ENCODE measurements at places on chromosomes 16 and 17.

DNA sequence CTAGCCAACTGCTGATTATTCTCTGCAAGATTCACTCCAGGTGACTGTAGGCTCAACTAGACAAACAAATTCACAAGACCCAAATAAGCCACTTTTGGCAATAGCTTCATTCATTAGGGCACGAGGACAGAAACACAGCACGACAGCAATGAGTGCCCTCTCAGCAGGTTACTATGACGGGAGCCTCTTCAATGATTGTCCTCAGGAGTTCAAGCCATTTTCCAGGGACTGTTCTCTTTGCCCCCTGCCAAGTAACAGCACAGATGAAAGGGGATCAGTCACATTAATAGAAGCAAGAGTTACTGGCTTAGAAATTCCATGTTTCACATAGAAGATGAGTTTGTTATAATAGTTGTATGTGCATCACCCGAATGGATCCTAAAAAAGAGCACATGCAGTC lies 712.2 kb downstream of the CDH8 start:
- DNase-seq = no peak

DNA sequence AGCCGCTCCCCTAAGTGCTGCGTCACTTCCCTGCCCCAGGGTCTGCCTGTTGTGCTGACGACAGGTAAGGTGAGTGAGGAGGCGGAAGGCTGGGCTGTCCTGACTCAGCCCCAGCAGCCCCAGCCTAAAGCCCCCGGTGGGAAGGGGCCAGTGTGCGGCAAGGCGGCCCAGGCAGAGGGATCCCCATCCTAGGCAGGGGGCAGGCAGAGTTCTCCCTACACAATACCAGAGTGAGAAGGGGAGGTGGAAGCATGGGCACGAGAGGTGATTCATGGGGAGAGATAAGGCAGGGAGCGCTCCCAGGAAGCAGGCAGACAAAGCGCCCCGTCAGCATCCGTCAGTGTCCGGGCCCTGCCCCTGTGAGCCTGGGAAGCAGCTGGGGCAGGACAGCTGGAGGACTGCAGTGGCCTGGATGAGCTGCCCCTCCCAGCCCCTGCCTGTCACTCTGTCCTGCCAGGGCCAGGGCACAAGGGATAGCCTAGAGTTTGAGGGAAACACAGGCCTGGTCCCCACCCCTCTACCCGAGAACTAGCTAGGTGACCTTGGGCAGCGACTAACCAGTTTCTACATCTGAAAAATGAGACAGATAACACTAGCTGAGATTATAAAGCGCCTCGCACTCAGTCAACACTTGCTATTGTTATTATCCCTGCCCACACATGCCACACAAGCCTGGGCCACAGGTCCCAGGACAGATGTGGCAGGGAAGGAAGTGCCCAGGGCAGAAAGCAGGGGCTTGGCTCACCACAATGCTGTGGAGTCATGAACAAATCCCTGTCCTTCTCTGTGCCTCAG lies 3.8 kb downstream of the FAM83G start:
- DNase-seq = no peak

DNA sequence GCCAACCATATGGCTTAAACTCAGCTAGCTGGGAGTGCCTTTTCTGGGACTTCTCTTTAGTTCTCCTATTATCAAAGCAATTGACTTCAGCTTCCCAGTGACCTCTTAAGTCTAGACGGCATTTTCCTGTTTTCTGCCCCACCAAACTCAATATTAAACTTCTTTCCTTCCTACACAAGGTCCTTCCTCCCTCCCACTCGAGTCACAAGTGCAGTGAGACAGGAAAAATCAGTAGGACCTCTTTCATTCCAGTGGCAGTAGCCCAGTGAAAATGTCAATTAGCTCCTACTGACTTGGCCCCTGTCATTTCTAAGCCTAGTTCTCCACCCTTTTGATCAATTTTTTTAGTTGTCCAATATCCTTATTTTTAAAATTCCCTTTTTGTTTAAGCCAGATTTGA lies 9.6 kb upstream of the NACA2 start:
- DNase-seq = no peak

GRCh38 chr16:57807252-57807967 lies 5.1 kb upstream of the KIFC3 start:
- DNase-seq = no peak

DNA sequence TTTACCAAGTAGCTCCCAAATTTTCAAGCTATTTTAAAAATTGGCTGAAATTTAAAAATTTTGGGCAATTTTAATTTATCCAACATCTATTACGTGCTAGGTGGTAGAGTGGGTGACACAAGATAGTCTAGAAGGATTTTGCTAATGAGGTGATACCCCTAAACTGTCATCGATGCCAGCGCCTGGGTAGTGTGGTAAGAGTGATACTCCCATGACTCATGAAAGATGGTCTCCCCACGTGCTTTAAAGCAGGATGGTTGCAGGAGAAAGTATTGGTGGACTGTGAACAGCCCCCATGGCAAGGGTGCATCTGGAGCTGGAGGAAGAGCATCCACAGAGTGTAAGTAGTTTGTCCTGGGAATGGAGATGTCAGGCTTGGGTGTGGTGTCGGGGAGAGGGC lies 77.8 kb downstream of the WWOX start:
- DNase-seq = no peak

DNA sequence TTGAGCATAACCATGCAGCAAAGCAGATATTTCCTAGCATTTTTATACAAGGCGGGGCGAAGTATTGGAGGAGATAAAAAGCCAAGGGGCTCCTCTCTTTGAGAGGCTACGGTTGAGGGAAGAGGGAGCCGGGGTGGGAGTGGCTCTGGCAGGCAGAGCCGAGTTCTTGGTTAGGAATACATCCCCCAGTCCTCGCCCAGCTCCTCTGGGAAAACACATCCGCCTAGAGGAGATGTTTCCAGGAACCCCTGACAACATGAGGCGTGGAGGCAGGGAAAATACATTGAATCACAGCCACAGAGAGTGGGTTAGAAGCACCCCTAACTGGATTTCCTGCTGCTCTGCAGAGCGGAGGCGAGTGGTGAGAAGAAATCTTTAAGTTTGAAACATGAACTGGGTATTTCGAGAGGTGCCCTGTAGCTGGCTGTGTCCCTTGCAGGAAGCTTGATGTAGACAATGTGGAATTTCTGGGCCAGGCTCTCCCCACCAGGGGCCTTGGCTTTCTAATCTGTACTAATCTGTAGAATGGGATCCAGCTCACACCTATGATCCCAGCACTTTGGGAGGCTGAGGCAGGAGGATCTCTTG lies 27.3 kb downstream of the TTYH2 start:
- DNase-seq = no peak

GRCh38 chr17:40347319-40348135 lies 17.0 kb downstream of the GJD3 start:
- no peak for DNase-seq

GRCh38 chr16:77657016-77657415 lies 65.3 kb upstream of the NUDT7 start:
- no peak for DNase-seq

- no peak for DNase-seq
Observed at GRCh38 chr16:29745853-29746345, at the start of gene C16orf54. Gene C16orf54, minus strand, starts transcription at chr16:29745990. Its CDS starts 1,039 bp downstream, at chr16:29744951.

- no peak for DNase-seq
Observed at GRCh38 chr17:77405867-77406732, 265.3 kb downstream of the SEC14L1 start.

DNA sequence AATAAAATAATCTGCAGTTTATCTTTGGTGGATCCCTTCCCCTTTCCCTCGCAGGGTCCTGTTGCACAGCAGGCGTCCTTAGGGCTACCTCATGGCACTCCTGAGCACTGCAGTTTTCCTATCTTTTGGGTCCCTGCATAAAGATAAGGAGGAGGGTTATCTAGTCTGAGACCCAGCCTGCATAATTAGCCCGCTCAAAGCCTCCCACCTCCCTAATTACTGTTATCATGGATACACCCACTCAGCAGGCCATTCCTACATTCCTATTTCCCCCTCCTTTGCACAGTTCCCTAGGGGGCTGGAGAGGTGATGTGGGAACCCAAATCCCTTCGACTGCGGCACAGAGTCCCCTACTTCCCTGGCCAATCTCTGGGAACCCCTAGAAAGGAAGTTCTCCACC lies 5.1 kb upstream of the CLUH start:
- no peak for DNase-seq

- DNase-seq = no peak
Observed at GRCh38 chr16:4231886-4232285, 10.0 kb downstream of the SRL start.

GRCh38 chr16:88732172-88732960 lies 26.1 kb downstream of the CTU2 start:
- no peak for DNase-seq

- no peak for DNase-seq
Observed at GRCh38 chr16:87407511-87408112, 15.5 kb downstream of the MAP1LC3B start.

DNA sequence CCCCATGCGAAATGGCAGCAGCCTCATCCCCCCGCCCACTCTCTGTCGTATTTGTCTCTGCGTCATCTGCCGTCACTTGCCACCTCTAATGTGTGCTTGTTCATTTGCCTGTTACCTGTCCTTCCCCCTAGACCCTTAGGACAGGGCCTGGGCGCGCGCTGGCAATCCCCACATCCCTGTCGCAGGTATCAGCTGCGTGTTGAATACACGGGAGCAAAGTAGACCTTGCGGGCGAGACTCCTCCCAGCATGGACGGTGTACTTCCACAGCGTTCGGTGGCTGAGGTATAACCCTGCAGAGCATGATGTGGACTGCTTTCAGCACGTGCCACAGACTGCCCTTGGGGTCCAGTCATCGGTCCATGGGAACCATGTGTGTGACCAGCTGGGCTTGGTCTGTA lies 170.1 kb upstream of the CHMP6 start:
- DNase-seq = no peak

DNA sequence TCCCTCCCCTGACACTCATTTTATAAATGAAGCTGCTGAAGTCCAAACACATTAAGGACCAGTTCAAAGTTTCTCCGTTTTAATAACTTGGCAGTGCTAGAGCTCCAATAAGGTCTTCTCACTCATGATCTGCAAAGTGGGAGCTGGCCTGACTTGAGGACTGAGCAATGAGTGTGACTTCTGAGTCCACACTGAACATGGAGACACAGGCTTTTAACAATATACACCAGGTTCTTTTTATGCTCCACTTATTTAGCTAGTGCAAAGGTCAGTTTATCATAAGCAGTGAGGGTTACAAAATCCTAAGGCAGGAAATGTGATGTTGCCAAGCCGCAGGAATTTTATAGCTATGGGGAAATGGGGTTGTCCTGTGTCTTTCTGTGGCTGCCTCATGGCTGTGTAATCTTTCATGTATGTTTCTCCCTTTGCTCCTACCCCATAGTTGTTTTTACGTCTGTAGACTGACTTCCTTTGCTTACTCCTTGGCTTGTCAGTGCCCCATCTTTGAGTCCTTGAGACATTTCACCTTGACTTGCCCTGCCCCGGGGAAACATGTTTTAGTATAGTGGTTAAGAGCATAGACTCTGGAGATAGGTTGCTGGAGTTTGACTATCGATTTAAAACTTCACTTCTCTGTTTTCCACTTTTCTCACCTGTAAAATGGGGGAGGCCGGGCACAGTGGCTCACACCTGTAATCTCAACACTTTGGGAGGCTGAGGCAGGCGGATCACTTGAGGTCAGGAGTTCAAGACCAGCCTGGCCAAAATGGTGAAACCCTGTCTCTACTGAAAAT lies 12.2 kb upstream of the MMD start:
- DNase-seq = no peak

- DNase-seq = no peak
Observed at GRCh38 chr17:50596191-50597037, 35.9 kb downstream of the CACNA1G start.

DNA sequence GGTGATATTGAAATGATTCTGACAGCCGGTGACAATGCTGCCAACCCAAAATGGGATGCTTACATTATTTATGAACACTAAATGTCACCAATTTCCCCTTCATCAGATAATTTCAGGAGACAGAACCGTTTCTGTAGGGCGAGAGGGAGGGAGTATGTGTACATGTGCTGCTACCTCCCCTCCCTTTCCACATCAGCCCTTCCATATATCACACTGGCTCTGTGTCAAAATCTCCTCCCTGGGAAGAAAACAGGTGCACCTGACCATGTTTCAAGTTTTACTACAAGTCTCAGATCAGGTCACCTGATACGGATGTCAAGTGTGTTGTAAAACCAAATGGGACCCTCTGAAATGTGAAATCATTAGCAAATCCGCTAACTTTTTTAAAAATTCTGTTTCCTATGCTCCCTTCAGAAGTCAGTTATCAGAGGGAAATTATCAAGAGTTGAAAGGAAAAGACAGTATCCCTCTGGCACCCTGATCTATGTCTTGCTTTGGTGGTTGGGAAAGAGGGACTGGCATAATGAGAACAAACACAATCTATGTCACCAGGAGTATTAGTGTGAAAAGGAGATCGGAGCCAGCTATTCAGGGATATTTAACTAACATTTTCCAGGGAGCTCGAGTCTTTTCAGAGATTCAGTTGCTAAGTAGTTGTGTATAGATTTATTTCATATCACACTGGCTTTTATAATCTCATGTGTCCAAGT lies 1002.3 kb upstream of the CDH8 start:
- no peak for DNase-seq

GRCh38 chr16:2026461-2027023 lies at the start of gene NHERF2:
Gene NHERF2, plus strand, starts transcription at chr16:2026902. Its CDS starts 104 bp downstream, at chr16:2027006.
- no peak for DNase-seq

DNA sequence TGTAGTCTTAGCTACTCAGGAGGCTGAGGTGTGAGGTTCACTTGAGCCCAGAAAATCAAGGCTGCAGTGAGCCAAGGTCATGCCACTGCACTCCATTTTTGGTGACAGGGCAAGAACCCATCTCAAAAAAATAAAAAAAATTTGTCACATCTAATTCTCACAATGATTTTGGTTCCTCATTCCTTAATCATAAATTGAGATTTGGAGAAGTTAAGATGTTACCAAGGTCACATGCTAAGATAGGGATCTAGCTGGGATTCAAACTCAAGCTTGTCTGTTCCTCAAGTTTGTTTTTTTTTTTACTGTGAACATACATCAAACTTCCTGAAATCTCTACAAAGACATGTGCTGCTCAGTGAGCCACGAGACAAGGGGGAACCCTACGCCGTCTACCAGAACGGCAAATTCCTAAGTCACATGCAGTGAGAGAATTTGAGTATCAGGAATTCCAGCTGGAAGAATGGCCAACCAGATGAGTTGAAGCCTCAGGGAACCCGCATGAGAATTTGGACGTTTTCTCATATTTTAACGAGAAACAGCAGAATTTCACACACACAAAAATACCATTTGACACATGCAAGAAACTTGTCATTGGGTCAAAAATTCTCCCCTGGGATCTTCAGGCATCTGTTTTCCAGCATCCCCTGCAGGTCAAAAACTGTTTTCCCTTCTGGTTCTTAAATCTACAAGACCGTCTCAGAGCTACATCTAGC lies 414.1 kb upstream of the GOT2 start:
- no peak for DNase-seq

GRCh38 chr17:77400445-77400870 lies 259.7 kb downstream of the SEC14L1 start:
- DNase-seq = no peak

- DNase-seq = peak; percentile 54
Observed at GRCh38 chr16:381789-382717, at the start of gene PGAP6. Gene PGAP6, minus strand, starts transcription at chr16:381978. Its CDS starts 157 bp downstream, at chr16:381821.

DNA sequence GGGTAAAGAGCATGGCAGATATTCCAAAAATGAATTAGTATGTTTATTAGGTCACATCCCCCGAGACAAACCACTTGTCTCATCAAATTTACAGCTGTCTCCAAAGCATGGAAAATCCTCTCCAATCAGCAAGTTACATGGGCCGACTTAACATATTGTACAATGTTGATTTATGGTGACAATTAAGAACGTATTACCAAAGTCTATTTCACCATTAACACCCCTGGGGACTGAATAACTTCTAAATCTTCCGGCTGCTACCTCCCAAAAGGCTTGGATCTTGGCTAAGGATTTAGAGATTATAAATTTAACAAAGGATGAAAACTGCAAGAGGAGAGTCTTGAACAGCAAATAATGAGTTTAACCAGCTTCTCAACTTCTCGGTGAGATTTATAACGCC lies 311.9 kb downstream of the NPIPA8 start:
- DNase-seq = no peak

Data from anterior cingulate cortex (tissue), 58 donors.